GM06990 (cell line): ENCODE measurements at places on chromosomes 1 and 21.
A peak's percentile ranks its signal among the peaks of the same experiment; 100 is the strongest.

- no peak for DNase-seq
These were observed 92.0 kb upstream of the BARHL2 start for GRCh38 chr1:90809093-90809492.

GRCh38 chr21:31875496-31876015 is 2.7 kb downstream of the HUNK start:
- DNase-seq: no peak

DNA sequence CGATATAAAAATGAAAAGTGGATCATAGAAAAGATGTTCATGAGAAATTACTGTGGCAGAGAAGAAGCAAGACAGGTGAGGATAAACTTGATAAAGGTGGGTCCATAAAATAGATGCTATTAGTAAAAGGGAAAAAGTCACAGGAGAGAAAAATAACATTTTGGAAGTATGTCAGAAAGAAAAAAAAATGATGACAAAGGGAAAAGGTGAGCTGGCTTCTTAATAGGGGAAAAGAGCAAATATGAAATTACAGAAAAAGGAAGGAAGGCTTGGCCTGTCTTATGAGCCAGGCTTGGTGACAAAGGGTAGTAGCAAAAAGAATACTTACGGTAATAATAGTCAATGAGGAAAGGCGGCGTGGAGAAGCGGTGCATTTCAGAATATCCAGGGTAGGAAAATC is 386.1 kb downstream of the RWDD3 start:
- DNase-seq: no peak

- no peak for DNase-seq
These were observed 22.1 kb downstream of the SSX2IP start for GRCh38 chr1:84668185-84668584.

GRCh38 chr1:203082571-203083462 is 3.0 kb downstream of the MYOG start:
- DNase-seq: no peak

DNA sequence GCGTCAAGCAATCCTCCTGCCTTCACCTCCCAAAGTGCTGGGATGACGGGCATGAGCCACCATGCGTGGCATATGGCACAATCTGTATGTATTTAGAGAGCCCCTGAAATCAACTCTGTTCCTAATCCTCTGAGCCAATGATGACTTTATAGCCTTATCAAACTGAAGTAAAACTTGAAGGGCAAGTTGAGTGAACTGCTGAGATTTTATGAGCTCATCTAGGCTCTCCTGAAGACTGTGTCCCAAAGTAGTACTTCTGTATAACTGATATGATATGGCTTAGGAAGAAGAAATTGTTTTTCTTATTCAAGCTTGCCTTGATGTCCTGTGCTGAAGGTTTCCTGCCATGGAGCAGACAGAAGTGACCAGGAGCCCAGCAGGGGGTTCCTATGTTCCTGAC is 23.7 kb upstream of the NKAIN1 start:
- no peak for DNase-seq

GRCh38 chr1:39081271-39082009 is 55.3 kb downstream of the NDUFS5 start:
- DNase-seq: peak; percentile 36

- DNase-seq: peak; percentile 53
These were observed 519 bp downstream of the RERE start for GRCh38 chr1:8816831-8817411.

GRCh38 chr1:219880765-219881457 is 47.4 kb downstream of the SLC30A10 start:
- no peak for DNase-seq

DNA sequence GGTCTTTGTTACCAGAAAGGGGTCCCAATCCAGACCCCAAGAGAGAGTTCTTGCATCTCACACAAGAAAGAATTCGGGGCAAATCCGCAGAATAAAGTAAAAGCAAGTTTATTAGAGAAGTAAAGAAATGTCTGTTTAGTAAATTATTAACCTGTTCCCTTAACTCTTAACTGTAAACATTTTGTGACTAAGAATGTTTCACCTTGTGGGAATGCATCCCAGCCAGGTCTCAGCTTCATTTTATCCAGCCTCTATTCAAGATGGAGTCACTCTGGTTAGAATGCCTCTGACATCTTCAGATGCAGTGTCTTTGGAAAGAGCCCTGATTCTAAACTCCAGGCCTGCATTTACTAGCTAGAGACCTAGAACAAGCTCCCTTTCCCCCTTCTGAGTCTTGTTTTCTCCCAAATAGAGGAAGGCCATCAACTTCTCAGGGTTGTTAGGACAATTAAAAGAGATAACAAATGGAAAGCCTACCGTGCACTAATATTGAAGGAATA is 4.5 kb upstream of the FABP3 start:
- no peak for DNase-seq

GRCh38 chr1:61487801-61488200 is 237.1 kb downstream of the TM2D1 start:
- no peak for DNase-seq

- no peak for DNase-seq
These were observed 99.2 kb downstream of the LHX8 start for GRCh38 chr1:75233302-75233929.

GRCh38 chr1:203769505-203770343 is 4.7 kb downstream of the LAX1 start:
- no peak for DNase-seq

GRCh38 chr1:179813626-179814545 is 63.7 kb downstream of the TOR1AIP2 start:
- no peak for DNase-seq

DNA sequence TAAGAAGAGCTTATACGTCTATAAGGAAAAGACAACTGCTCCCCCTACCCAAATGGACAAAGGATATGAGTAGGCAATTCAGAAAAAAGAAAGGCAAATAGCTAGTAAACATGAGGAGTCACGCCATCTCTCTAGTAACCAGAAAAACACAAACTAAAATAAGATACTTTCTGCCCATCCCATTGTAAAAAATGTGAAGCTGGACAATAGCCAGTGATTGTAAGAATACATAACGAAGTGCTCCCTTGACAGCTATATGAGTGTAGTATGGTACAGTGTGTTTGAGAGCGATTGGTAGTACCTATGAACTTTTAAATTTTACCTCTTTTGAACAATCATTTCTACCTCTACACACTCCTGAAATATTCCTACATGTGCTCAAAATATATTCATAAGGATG is 7.5 kb upstream of the GJA8 start:
- DNase-seq: no peak

DNA sequence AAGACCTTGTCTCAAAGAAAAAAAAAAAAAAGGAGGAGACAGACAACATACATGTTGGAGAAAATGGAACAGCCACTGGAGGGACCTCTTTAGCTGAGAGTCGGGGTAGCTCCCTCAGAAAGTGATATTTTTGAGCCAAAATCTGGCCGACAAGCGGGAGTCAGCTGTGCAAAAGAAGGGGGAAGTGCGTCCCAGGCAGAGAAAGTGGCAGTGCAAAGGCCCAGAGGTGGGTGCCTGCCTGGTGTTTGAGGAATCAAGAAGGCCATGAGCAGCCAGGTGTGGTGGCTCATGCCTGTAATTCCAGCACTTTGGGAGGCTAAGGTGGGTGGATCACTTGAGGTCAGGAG is 6.1 kb upstream of the CROCC start:
- DNase-seq: no peak

DNA sequence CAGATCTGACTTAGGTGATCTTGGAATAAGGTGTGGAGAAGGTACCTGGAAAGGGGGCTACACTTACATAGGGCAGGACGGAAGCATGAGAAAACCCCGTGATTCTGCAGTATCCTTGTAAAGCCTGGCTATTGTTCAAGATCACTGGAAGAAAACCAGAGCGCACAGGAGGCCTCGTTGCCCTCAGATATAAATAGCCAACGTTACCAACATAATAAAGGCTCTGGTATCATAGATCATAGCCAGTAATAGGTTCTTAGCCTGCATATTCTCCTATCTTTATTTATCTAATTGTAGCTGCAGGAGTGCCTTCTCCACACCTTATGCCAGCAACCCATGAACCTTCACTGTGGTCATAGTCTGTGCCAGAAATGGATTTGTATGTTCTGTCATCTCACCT is 35.9 kb upstream of the MPZL1 start:
- DNase-seq: no peak

DNA sequence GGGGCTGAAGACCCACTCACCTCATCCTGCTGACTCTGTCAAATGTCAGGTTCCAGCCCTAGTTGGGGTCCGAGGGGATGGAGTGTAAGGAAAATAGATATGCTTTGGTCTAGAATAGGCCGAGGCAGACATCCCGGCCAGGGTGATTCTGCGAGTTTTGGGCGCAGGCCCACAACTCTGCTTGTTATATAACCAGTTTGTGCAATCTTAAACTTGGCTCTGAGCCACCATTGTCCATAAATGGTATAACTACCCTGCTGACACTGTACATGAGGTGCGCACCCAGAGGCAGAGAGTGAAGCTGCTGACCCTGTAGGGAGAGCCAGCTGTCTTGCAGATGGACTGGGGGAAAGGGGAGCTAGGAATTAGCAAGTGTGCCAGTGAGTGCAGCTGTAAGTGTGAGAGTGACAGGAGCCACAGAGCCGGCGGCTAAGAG is 1388.8 kb downstream of the AMY1C start:
- no peak for DNase-seq

- peak; percentile 33 for DNase-seq
These were observed 663 bp upstream of the GBP6 start for GRCh38 chr1:89363196-89363595.

GRCh38 chr1:184805667-184806295 is 51.1 kb upstream of the EDEM3 start:
- DNase-seq: peak; percentile 52

GRCh38 chr1:87558921-87559320 is 230.2 kb downstream of the LMO4 start:
- no peak for DNase-seq

GRCh38 chr1:153805886-153806719 is 30.9 kb downstream of the SLC27A3 start:
- DNase-seq: no peak

GRCh38 chr1:33667386-33668282 is 195.2 kb downstream of the ZSCAN20 start:
- DNase-seq: no peak

DNA sequence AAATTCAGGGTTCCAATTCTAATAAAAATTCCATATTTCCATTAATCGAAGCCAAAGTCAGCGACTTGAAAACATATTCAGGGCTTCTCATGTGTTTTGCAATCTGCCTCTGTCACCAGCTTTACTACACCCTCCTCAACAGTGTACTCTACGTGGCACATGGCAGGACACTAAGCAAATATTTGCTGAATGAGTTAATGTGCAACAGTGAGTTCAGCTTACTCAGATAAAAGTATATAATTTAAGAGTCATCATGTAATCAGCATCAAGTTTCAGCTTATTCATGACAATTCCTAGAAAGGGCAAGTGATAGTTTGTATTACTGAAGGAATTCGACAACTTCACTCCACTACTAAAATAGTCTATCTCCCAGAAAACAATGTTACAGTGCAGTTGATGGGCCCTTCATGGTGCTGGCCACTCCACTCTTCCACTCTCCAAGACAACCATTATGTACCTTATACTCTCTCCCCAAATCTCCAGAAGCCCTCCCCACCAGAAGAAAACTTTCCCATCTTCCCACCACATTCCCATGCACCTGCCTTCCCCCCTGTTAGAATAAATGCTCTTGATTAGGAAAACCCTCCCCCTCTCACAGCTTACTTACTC is 97.3 kb downstream of the TTLL7 start:
- no peak for DNase-seq

DNA sequence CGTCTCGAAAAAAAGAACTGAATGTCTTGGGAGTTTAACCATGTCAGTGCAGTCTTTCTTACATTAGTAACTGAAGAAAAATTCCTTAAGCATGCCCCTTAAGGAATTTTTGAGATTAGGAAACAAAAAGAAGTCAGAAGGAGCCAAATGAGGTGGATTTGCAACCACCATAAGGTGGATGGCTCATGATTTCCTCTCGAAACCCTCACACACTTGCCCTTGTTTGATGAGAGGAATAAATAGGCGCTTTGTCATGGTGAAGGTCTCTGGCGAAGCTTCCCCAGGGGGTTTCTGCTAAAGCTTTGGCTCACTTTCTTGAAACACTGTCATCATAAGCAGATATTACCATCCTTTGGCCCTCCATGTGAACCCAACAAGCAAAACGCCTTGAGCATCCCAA is 68.2 kb downstream of the POFUT2 start:
- no peak for DNase-seq

DNA sequence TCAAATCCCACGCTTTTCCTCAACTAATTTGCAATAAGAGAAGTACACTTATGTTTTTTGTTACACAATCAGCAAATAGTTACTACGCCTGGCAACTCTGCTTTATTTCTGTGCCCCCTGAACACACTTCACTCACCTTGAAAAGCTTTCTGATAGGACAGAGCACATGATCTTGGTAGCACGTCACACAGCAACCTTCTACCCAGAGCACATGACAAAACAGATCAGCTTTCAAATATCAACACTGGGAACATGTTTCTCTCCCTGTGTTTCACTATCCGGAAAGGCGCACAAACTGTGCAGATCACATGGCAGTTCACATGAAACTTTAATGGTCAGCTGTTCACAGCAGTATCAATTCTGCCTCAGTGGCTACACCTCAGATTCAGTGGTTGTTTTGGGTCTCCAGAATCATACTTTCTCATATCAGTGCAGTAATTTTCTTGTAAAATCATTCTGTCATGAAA is 2.2 kb downstream of the SLC19A2 start:
- no peak for DNase-seq

DNA sequence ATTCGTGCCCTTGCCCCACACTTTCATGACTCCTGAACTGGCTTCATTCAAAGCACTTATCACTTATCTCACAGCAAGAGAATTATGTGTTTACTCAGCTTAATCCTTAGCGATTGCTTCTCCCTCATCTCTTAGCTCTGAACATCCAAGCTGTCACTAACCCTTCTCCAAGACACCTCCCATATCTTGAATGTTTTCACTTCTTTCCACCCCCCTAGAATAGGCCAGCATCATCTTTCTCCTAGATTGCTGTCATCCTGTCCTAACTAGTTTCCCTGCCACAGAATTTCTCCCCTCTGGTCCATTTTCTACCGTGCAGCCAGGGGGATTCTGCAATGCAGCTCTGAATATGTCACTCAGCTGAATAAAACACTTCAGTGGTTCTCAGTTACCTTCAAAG is 68.6 kb upstream of the SPATA6 start:
- DNase-seq: no peak

- DNase-seq: no peak
These were observed 178.4 kb downstream of the ADSS2 start for GRCh38 chr1:244273262-244273844.

GRCh38 chr1:163054181-163054591 is 15.0 kb upstream of the RGS4 start:
- DNase-seq: no peak

GRCh38 chr21:46375560-46376230 is 51.7 kb downstream of the PCNT start:
- no peak for DNase-seq

GRCh38 chr1:224504297-224505041 is 69.9 kb upstream of the WDR26 start:
- DNase-seq: no peak

DNA sequence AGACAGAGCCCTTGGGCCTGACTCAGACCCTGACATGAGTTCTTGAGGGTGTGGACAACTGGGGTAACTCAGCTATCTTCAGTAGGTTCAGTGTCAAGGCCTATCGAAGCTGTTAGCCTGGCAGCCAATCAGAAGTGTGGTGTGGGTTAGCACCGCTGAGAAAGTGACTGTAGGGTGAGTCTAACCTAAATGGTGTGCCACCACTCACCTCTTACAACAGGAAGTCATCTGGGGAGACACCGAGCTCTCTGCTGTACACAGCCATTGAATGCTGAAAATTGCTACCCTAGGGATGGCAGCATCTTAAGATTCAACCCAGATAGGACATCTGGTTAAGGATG is 44.6 kb downstream of the RASSF5 start:
- DNase-seq: no peak
